ENCODE measurements at places on chromosomes 7 and 10.

GRCh38 chr10:3756360-3756740, 28.7 kb downstream of the KLF6 start:
- no peak for DNase-seq

DNA sequence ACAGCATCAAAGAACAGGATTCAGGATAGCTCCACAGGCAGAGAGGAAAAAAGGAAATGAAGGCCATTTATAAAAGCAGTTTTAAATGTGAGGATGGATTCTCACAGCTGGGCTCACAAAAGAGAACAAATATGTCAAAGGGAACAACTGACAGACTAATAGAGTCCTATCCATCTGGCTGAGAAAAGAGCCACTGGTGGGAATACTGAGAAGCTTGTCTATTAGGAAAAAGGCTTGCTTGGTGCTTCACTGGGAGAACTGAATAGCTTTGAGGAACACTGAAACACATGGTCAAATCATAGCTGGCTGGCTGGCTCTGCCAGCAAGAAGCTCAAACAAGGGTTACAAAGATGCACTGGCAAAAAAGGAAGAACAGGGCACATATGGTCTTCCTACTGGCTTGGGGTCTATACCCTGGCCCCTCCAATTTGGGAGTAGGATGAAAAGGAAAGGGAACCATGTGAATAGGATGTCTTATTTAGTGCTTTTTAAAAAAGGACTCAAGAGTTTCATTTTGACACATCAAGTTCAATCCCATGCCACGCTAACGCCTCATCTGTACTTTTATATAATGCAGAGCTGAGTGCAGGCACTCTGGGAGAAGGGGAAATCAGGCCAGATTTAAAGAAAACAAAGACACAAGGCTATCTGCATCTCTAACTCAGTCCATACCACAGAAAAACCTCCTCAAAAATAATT, 44.8 kb upstream of the KCNIP2 start:
- DNase-seq = no peak

GRCh38 chr7:139691253-139691781, 86.5 kb downstream of the HIPK2 start:
- no peak for DNase-seq

DNA sequence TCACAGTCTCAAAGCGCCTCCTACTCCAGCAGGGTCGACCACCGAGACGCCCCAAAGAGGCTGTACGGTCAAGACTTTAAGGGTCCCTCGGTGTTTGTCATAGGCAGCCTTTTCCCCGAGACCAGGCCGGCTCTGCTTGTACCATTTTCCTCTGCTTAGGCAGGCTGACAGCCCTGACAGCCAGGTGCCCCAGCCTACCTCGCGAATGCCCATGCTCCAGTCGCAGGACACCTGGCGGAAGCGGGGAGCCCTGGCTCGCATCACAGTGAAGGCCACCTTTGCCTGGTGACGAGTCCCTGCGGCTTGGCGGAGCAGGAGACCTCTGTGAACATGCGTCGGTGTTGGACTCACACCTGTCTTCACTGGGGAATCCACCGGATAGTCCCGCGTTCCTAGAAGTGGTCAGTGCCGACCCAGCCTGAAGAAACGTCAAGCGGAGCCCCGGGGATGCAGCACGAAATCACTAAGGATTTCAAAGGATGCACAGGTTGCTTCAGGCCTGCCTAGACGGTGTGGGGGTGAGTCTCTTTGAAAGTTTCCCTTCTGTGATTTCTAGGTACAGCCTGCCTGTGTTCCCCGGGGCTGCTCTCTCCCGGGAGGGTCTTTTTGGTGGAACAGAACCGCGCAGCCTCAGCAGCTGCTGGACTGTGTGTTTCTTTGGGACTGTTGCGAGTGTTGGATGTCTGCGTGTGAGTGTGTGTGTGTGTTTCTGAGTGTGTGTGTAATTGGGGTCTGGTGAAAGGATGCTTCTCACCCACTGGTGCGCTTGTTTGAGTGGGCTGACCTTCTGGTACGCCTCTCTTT, 30.5 kb upstream of the ZNF273 start:
- no peak for DNase-seq

DNA sequence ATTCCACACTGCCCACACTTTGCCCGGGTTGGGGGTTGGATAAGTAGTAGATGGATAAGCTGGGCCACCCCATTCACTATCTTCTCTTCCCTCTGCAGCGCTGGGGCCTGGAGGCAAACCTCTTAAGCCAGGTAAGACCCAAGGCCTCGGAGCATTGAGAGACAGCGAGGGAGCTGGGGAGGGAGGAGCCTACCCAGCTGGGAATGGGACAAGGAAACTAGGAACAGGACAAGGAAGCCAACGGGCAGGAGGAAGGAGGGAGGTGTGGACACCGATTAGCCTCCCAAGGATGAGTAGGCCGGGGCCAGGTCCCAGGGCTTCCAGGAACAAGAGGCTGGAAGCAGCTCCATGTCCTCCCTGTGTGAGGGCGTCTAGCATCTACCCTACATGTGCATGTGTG, 9.6 kb downstream of the ELN start:
- DNase-seq = no peak

GRCh38 chr7:88229302-88229995, 9.6 kb upstream of the SRI start:
- DNase-seq = no peak

GRCh38 chr7:100509231-100509630, 25.5 kb downstream of the NYAP1 start:
- DNase-seq = no peak

DNA sequence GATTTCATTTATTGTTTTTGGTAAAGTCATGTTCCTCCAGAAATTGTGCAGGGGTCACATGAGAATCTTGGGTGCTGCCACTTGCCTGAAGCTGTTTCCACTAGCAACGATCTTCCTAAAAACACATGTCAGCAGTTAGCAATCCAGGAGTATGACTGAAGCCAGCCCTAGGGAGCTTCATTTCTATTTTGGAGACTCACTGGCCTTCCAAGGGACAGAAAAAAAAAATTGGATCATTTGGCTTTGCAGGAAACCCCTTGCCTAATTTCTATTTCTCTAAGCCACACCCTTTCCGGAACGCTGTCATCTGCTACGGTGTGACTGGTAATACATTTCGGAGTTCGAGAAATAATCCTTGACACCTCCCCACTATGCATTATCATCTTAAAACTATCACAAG, 204.7 kb downstream of the TAX1BP1 start:
- DNase-seq = no peak

DNA sequence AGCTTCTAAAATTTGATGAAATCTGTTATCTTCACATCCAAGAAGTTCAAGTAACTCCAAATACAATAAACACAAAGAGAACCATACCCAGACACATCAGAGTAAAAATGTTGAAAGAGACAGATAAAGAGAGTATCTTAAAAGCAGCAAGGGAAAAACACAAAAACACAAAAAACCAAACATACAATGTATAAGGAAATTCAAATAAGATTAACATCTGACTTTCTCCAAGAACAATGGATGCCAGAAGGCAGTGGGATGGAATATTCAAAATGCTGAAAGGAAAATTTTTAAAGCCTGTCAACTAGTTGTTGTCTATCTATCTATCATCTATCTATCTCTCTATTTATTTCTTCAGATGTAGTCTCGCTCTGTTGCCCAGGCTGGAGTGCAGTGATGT, 72.4 kb upstream of the MKLN1 start:
- no peak for DNase-seq

- no peak for DNase-seq
These were observed 45.5 kb upstream of the SLC29A4 start for GRCh38 chr7:5237286-5237685.

GRCh38 chr10:113549856-113550255, 3.0 kb upstream of the HABP2 start:
- no peak for DNase-seq

- DNase-seq = no peak
These were observed 169.2 kb upstream of the LYZL2 start for GRCh38 chr10:30798646-30799185.

GRCh38 chr7:131927770-131928423, 371.5 kb upstream of the PODXL start:
- no peak for DNase-seq

GRCh38 chr7:84328571-84328970, 134.0 kb upstream of the SEMA3A start:
- DNase-seq = no peak

DNA sequence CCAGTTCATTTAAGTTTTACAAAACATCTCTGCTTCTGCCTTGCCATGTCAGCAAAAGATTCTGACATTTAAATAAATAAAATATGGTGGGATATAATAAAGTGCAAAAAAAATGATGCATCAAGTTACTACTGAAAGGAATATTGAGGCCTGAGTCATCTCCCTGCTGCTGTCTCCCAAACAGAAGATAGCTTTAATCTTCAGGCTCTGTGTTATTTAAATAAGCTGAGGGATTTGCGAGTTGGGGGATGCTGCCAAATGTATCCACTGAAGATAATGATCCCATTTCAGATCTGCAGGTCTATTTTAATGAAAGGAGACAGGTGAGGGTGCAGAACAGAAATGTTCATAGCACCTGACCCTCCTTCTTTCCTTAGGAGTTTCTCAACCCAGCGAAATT, 720.8 kb downstream of the AUTS2 start:
- no peak for DNase-seq

DNA sequence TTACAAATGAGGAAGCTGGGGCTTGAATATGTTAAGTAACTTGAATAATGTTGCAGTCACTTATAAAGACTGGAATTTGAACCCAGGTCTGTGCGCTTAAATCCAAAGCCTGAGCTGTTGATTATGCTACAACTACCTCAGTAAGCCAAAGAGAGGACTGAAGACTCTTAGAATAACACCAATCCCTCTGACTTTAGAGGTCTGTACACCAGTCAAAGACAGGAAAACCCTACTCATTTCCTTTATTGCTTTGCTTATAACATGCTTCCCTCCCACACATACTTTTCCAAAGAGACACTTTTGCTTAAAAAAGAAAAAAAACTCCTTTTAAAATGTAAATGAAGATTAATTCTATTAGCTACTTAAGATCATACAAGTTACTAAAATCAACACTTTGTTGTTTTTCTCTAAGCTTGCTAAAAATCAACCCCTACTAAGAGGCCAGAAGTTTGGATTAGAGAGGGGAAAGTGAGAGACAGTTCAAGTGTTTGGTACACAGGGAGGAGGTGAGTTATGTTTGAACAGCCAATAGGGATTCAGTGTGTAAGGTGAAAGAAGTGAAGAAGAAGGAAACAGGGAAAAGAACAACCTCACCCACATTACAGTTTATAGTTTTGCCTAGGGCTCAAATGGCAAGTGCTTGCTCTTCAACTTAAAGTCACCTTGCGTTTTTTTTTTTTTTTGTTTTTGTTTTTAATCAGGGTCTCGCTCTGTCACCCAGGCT, 74.8 kb downstream of the MDH2 start:
- DNase-seq = no peak

DNA sequence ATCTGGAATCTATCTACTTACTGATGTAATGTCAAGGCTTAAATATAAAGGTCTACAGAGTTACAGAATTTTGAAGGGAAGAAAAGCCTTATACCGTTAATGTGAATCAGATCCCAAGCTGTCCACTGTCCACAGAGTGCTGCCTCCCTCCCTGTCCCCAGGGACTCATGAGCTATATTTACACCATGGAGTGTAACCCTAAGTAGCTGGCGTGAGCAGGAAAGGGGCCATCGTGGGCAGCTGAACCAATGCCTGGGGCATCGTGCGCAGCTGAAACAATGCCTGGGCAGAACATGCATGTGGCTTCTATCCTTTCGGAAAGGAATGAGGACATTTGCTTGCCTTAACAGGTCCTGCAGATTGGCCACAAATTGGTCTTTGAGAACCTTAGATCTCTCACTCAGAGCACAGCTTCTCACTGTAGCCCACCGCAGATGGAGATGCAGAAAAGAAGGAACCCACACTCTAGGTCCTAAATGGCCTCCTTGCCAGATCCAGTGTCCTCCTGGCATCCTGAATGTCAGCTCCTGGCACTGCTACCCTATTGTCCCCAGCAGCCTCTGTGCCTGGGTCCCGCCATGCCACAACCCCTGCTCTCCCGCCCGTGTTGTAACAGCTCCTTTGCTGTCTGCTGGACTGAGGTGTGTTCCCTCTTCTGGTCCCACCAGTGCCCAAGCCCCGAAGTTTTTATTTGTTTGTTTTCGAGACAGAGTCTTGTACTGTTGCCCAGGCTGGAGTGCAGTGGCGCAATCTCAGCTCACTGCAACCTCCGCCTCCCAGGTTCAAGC, 30.3 kb downstream of the CCDC3 start:
- no peak for DNase-seq

DNA sequence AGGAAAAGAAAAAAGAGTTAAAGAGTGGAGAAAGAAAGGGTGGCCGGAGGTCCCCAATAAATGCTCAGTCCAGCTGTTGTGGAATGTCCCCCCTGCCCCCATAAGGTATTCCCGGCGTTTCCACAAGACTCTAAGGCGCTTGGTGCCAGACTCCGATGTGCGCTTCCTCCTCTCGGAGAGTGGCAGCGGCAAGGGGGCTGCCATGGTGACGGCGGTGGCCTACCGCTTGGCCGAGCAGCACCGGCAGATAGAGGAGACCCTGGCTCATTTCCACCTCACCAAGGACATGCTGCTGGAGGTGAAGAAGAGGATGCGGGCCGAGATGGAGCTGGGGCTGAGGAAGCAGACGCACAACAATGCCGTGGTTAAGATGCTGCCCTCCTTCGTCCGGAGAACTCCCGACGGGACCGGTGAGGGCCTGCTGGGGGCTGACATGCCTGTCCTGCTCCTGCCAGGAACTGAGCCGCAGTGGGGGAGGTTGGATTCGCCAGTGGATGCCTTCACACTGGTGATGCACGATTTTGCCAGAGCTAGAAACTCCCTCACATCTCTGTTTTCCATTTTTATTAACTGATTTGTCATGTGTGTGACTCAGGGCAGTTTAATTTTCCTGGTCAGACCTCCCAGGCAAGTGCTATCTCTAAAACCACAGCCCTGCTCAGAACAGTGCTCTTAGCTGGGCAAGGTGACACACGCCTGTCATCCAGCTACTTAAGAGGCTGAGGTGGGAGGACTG, 34.2 kb downstream of the TACR2 start:
- no peak for DNase-seq

- DNase-seq = no peak
These were observed 693.6 kb upstream of the AUTS2 start for GRCh38 chr7:68904630-68905029.

DNA sequence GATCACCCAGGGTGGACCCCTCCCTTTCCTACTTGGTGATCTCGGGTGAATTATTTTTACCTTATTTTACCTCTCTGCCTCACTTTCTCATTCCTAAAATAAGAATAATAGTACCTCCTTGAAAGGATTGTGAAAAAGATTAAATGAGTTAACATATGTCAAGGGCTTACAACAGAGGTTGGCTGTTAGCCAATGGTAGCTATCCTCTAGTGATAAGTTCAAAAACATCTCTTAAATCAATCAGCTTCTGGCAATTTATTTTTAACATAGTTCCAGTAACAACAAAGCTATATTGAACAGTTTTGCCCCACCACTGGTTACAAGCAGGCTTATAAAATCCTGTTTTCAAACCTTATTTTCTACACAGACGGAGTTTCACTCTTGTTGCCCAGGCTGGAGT, 45.4 kb downstream of the TMEM168 start:
- no peak for DNase-seq

DNA sequence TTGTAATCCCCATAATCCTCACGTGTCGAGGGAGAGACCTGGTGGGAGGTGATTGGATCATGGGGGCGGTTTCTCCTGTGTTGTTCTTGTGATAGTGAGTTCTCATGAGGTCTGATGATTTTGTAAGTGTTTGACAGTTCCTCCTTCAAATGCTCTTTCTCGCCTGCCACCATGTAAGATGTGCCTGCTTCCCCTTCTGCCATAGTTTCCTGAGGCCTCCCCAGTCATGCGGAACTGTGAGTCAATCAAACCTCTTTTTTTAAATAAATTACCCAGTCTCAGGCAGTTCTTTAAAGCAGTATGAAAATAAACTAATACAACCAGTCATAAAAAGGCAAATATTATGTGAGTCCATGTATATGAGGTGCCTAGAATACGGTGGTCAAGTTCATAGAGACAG, 87.5 kb downstream of the FRMD4A start:
- DNase-seq = no peak

GRCh38 chr10:83212632-83213334, 926.5 kb upstream of the GHITM start:
- no peak for DNase-seq

All from activated CD4-positive, alpha-beta T cell treated with anti-CD3 and anti-CD28 coated beads, Interleukin-2, amount 50 U/mL, for 4 hours (primary cell).